CD4-positive, alpha-beta T cell treated with Interferon alpha-2 for 1 hour (primary cell): ENCODE measurements at places on chromosomes 5 and 9.

DNA sequence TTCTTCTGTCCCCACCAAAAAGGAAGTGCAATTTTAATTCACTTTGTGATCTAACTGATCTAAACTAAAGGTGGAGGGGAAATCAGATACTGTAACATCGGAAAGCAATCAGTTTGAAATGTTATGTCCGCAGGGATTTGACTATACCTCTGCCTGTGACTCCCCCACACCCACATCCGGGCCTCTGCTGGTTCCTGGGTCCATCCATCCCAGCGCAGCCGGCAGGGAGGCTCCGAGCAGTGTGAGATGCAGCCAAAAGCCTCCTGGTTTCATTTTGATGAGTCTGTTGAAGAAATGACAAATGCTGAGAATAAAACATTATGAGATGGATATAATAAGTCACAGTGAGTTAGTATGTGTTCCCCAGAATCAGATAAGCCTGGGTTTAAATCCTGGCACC is 8.6 kb downstream of the FSTL4 start:
- DNase-seq = no peak

- DNase-seq = no peak
Measured at GRCh38 chr9:87798261-87798833, 72.4 kb downstream of the CTSL start.

- no peak for DNase-seq
Measured at GRCh38 chr5:41408676-41409443, 101.5 kb downstream of the PLCXD3 start.

- no peak for DNase-seq
Measured at GRCh38 chr9:134307674-134308638, 18.3 kb upstream of the RXRA start.

- DNase-seq = peak; percentile 22
Measured at GRCh38 chr5:37837414-37838032, 2.3 kb downstream of the GDNF start.

- no peak for DNase-seq
Measured at GRCh38 chr5:80745490-80745889, 90.7 kb upstream of the DHFR start.

DNA sequence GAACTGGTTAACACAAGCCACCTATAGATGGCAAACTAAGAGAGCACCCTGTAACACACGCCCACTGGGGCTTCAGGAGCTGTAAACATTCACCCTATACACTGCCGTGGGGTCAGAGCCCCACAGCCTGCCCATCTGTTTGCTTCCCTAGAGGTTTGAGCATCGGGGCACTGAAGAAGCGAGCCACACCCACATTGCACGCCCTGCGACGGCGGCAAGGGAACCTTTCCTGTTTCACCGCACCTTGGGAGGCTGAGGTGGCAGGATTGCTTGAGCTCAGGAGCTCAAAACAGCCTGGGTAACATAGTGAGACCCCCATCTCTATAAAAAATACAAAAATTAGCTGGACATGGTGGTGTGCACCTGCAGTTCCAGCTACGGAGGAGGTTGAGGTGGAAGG is 76.6 kb downstream of the HRH2 start:
- no peak for DNase-seq

- no peak for DNase-seq
Measured at GRCh38 chr9:19498015-19498414, 89.2 kb downstream of the ACER2 start.

GRCh38 chr5:133750356-133750755 is 138.0 kb upstream of the FSTL4 start:
- no peak for DNase-seq

DNA sequence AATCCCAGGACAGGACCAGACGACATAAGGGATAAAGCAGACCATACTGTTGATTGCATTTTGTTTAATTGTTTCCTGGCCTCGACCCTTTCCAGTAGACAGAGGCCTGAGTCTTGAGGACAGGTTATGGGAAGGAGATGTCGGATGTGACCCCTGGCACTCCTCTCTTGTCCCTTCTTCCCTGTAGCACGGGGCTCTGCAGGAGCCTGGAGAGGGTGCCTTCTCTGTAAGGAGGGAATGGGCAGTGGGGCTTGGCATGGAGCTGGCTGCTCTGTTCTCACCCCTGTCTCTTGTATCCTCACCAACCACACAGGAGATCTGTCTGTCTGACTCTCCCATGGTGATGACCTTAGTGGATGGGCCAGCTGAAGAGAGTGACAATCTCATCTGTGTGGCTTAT is 40.1 kb upstream of the SLC2A8 start:
- no peak for DNase-seq

DNA sequence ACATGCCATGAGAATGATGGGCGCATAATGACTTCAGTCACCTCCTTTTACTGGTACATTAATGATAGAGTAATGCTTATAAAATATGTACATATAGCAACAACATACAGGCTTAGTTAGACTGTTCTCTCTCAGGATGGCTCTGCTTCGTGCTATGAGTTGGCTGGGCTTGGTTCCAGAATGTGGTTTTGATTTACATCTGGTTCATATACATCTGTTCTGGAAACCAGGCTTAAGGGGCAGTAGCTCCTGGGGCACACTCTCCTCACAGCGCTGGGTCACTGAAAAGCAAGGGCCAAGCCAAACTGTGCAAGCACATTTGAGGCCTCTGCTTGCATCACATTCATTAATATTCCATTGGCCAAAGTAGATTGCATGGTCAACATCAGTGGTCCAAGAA is 44.9 kb downstream of the PCSK1 start:
- DNase-seq = no peak

GRCh38 chr5:147805030-147805454 is 22.5 kb upstream of the JAKMIP2 start:
- peak; percentile 53 for DNase-seq

DNA sequence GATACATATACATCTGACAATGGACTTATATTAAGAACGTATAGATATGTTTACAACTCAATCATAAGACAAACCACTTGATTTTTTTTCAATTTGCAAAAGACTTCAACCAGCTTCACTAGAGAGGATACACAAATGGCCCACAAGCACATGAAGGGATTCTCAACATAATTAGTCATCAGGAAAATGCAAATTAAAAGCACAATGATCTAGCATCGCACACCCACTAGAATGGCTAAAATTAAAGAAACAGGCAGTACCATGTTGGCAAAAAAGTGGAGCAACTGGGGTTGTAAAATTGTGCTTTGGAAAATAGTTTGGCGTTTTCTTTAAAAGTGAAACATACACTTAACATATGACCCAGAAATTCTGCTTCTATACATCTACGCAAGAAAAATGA is 80.0 kb upstream of the TRIO start:
- no peak for DNase-seq

DNA sequence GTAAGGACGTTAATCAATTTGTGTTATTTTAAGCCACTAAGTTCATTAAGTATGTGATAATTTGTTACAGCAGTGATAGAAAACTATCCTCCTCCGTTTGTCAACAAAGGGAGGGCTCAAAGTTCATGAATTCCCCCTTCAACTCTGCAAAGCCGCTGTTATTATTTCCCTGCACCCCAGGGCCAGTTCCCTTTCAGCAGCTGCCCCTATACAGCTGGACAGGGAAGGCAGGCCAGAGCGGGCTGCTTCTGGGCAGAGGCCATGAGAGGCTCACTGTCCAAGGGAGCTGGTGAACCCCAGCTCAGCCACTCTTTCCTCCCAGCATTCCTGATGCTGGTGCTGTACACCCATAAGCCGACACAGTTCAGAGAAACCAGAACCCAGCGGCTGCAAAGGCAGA is 102.4 kb upstream of the GPR151 start:
- DNase-seq = no peak

DNA sequence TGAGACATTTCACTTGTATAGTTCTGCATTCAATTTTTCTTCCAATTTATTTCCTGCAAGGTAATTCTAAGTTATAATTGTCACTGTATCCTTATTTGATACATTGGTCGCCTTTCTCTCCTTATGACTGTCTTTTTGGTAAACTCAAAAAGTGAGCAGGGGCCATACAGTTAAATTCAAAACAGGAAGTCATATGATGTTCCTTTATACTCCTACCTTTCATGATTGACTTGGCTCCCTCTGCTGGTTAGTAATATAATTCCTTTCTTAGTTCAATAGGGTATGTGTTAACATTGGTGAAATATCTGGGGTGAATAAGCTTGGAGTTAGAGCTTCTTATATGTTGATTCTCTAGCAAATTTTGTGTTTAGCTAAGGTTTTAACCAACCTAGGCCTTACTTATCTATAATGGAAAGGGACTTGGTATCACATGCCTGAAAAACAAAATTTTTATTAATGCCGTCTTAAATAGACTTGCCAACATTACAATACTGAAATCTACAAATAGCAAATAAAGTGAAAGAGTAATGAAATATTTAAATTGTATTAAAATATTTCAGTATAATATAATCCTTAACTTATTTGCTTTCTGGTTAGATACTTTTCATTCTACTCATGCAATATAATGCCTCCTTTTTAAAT is 6.0 kb upstream of the NIPBL start:
- no peak for DNase-seq

GRCh38 chr9:126390923-126391322 is 64.3 kb downstream of the MVB12B start:
- DNase-seq = no peak
